Stomach (tissue), 19 donors: ENCODE measurements at places on chromosomes 13 and 19.

DNA sequence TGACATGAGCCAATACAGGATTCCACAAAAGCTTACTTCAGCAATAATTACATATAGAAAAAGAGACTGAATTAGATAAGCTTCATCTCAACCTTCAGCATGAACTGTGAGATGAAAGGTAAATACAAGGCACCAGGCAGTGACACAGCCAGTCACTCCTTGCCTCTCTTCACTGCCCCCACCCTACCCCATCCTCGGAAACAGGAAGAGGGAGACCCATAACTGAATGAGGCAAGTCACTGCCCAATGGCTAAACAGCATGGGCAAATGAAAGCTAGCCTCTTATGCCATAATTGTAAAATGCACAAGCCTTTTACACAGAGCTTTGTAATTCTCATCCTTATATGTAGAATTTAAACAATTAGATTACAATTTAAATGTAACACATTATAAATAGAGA, 1.7 kb downstream of the ZNF160 start:
- DNase-seq = no peak

DNA sequence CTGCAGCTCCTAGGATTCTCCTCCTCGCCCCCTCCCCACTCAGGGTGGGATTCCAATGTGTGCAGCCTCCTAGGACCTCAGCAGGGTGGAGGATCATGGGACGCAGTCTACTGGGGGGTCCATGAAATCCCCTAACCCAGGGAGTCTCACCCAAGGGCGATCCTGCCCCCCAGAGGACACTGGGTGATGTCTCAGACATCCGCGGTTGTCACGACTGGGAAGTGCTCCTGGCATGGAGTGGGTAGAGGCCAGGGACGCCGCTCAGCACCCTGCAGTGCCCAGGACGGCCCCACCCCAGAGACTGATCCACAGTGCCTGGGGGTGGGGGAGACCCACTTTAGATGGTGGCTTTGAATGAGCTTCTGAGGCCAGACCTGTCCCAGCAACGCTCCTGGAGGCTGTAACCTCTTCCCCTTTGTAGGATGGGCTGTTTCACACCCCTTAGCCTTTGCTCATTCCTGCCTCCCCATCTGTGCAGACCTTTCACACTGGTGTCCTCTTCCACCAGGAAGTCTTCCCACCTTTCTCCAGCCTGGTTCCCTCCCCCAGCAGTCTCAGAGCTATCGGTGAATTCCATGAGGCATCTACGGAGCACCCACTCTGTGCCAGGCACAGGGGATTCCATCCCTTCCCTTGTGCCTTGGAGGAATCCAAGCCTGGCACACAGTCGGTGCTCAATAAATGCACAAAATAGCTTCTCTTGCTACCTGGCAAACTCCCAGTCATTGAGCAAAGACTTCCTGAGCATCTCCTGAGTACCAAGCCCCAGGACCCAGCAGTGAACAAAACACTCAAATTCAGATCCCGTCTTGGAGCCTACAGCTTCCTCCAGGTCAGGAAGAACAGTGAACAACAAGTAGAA, 10.5 kb downstream of the SMIM24 start:
- no peak for DNase-seq

DNA sequence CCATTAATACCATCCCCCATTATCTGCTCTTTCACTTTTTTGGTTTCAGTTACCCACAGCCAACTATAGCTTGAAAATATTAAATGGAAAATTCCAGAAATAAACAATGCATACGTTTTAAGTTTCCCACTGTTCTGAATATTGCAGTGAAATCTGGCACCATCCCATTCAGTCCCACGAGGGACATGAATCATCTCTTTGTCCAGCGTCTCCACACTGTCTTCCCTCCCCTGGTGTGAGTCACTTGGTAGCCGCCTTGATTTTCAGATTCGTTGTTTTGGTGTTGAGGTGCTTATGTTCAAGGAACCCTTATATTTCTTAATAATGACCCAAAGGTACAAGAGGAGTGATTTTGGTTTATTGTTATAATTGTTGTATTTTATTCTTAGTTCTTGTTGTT, 246.1 kb downstream of the DCT start:
- DNase-seq = peak; percentile 63

- no peak for DNase-seq
These were observed 96.9 kb downstream of the COL4A1 start for GRCh38 chr13:110209950-110210603.

- DNase-seq = no peak
These were observed 897.2 kb downstream of the DIAPH3 start for GRCh38 chr13:59266478-59267063.

GRCh38 chr19:34432797-34433196, 4.6 kb downstream of the UBA2 start:
- no peak for DNase-seq

GRCh38 chr13:85419611-85420010, 379.6 kb downstream of the SLITRK6 start:
- no peak for DNase-seq

- no peak for DNase-seq
These were observed 12.9 kb downstream of the TPM4 start for GRCh38 chr19:16089010-16089846.

DNA sequence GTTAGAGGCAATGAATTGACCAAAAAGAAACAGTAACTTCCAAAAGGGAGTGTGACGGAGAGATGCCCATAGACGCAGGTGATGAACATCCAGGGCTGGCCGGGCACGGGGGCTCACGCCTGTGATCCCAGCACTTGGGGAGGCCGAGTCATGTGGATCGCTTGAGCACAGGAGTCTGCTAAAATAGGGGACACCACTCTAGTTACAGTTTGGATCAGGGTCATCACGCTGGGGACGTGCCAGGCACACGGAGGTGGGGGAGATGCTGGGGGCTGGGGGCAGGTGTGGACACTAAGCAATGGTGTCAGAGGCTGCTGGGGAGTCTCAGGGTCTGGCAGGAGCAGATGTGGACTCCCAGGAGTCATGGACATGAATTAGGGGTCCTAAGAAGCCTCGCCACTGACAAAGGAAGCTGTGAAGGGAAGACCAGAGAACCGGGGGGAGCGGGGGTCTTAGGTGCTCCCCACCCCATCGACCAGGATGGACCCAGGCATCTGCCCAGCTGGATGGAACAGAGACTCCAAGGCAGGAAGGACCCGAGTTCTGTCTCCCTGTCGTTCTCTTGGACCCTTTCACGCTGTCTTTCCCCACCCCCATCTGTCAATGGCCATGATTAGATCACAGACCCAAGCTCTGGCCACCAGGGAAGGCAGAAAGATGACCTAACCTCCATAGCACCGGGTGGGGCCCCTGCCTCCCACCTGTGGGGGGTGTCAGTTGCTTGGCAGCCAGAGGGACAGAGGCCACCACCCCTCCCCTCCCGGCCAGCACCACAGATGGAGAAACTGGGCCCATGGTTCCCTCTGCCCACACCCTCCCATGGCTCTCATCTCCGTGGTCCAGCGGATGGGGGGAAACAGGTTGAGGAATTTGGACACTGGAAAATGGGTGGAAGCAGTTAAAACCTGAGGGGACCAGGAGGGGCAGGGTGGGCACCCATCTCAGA, 19.6 kb downstream of the CCDC8 start:
- DNase-seq = no peak

DNA sequence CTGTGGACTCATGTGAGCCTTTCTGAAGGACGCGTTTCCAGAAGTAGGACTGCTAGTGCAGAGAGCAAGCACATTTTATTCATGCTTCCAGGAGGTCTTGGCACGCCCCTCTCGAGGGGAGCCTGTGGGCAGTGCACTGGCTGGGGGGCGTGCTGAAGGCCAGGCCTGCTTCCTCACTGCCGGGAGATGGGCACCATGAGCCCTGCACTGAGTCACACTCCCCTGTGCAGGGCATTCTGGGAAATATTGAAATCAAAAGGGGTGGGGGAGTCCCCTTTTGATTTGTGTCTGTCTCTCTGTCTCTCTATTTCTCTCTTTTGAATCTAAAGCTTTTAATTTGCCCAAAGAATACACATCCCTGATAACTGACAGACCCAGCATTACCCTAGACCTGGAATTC, 34.0 kb downstream of the DPF1 start:
- no peak for DNase-seq

DNA sequence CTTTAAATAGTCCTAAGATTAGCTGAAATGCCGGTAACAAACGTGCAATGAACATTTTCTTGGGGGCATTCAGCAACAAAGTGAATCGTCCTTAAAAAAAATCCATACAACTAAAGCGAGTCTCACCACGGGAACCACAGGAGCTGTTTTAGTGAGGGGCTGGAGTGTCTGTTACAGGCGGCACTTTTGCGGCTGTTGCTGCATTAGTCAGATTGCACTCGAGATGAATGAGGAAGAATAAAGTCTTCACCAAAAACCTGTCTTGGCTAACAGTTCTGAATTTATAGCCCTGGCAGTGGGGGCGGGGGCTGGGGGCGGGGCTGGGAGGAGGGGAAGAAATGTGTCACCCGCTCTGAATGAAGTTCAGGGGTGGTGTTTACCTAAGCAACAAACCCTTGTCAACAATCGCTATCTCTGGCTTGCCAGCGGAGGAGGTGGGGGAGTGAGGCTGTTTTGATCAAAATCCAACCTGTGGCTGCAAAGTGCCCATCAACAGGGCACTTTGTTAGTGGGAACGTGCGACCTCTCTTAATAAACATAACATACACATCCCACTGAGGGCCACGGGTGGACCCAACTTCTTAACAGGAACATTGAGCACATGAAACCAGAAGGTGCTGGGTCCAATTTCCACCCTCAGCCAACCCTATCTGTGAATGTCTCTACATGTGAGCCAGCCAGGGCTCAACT, 44.5 kb downstream of the RFX2 start:
- DNase-seq = peak; percentile 84

DNA sequence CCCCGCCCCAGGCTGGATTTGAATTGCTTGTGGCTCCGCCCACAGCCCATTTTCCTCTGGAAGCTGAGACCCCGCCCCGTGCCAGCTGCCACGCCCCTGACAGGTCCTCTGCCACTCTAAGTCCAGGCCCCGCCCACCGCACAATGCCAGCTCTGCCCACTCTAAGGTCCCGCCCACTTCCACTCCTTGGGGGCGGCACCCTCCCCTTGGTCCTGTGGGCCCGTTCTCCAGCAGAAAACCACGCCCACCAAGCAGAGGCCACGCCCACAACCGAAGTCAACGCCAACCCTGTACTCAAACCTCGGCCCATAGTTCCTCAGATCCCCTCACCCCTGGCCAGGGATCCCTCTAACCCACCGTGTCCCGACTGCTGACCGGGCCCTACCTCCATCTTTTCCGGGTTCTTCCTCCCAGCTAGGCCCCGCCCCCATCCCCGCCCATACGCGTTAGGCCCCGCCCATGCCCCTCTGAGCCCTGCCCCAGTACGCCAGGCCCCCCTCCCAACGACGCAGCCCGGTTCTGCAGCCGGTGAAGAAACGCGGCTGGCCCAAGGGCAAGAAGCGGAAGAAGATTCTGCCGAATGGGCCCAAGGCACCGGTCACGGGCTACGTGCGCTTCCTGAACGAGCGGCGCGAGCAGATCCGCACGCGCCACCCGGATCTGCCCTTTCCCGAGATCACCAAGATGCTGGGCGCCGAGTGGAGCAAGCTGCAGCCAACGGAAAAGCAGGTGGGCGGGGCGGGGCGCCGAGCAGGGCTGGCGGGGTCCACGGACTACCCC, 1.3 kb downstream of the HMG20B start:
- peak; percentile 96 for DNase-seq

- no peak for DNase-seq
These were observed 34.7 kb upstream of the ESD start for GRCh38 chr13:46831588-46832194.

- no peak for DNase-seq
These were observed 2.8 kb downstream of the KCTD4 start for GRCh38 chr13:45198041-45198440.

GRCh38 chr13:110304256-110304655, 2.7 kb downstream of the COL4A1 start:
- no peak for DNase-seq
